Astrocyte of the cerebellum (primary cell): ENCODE measurements at places on chromosomes 7 and 10.

GRCh38 chr7:31950091-31950755, 120.0 kb downstream of the PDE1C start:
- no peak for DNase-seq

DNA sequence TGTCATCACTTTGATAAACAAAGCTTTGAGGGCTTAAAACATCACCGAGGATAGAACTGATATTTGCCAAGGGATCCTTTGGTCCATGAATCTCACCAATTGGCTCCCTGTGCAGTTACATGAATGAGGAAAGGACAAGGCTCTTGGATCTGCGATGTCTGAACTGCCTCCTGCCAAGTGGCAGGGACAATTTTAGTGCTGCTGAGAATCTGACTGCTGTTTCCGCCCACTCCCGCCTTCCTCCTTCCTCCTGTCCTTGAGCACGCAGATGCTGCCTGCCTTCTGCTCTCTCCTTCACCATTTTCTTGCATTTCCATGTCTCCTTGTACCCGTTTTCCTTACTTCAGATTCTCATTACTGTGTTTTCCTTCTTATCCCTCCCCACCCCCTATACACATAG, 26.8 kb upstream of the ITPRID1 start:
- DNase-seq: no peak

DNA sequence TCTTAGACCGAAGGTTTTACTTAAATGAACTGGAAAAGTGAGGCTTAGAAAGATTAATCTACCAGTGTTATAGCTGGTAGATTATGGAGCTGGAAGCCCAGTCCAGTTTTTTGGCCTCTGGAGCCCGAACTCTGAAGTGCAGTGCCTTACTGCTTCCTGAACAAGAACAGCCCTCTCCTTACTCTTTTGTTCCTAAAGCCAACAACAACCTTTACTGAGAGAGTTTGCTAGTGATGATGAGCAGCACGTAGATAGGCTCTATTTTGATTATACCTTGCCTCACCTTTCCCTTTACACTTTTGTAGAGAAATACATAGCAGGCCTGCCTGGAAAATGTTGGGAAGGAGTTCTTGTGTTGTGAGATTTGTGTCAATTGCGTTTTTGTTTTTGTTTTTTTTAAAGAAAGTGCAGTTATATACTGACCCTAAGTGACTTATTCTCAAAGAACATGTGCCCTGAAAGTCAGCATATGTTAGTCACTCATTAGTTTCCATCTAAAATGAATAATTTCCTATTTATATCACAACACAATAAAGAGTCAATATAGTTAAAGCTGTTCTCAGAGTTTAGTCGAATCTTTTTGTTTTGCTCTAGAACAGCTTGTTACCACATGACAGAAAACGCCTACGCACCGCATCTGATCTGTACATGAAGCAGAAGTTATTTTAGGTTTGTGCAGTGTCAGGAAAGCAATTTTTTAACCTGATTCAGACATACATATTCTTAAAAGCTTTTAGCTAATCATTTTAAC, 33.0 kb downstream of the PLEKHA1 start:
- no peak for DNase-seq

- no peak for DNase-seq
These were observed 215.7 kb upstream of the CSTF2T start for GRCh38 chr10:51915031-51915542.

GRCh38 chr7:4003503-4003902, 678.6 kb upstream of the FOXK1 start:
- no peak for DNase-seq

DNA sequence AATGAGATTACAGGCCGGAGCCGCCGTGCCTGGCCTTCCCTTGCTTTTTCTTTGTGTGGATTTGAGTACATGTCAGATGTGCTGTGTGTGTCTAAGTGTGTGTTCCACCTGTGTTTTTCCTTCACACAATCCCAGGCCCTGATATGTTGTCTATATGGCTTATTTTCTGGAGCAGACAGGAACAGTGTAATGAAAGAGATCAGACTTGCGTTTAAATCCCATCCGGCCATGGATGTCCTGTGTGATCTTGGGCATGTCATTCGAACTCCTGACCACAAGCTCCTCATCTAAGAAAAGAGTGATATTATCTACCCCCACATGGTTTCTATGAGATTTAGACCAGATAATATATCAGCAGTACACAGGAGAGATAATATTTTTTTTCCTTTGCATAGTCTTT, 37.2 kb downstream of the APBB1IP start:
- no peak for DNase-seq

- no peak for DNase-seq
These were observed 27.0 kb downstream of the DLD start for GRCh38 chr7:107917763-107918651.

- DNase-seq: peak; percentile 47
These were observed 337.5 kb downstream of the RPS24 start for GRCh38 chr10:78371136-78371535.

DNA sequence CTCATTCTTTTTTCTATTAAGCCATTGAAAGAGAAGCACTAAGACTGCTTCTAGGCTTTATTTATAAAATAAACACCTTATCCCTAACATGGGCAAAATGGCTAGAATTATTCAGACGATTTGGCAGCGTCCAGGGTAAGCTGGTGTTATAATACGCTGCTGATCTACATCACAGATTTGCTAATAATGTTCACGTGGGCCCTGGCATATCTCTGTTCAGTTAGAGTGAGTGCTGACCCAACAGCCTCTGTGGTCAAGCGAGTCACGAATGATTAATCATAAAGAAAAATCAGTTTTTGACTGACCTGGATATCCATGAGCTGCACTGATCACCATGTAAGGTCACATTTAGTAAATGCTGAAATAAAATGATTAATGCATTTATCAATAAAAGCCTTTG, 28.4 kb upstream of the CBLL1 start:
- DNase-seq: no peak
